Mesendoderm (in vitro differentiated cells): ENCODE measurements at places on chromosomes 3 and 15.

DNA sequence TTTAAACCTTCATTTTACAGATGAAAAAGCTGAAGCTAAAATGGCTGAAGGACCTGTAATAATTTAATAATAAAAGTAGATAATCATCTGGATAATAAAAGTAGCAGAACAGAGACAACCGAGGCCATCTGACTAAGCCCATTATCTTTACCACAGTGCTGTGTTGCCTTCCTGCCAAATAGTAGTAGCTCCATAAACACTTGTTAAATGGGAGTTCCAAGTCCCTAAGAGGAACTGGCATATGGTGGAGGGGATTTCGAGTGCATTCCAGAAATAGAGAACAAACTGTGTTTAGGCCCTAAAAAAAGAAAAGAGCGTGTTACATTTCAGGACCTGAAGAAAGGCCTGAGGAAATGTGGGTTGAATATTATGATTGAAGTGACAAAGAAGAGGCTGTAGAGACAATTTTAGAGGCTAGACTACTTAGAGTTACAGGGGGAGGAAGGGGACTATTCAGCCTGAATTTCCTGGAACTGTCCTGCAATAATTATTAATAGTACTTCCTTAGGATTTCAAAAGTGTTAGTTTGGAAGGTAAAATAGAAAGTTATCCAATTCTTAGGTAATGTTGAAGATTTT, 424.3 kb downstream of the ROBO2 start:
- no peak for DNase-seq

- DNase-seq, result no peak
Observed at GRCh38 chr3:53819163-53819868, 26.9 kb downstream of the CHDH start.

DNA sequence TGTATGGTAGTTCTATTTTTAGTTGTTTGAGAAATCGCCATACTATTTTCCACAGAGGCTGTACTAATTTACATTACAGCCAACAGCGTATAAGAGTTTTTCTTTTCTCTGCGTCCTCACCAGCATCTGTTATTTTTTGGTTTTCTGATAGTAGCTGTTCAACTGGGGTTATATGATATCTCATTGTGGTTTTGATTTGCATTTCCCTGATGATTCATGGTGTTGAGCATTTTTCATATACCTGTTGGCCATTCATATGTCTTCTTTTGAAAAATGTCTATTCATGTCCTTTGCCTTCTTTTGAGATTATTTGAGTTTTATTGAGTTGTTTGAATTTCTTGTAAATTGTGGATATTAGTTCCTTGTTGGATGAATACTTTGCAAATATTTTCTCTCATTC, 114.6 kb downstream of the LRRK1 start:
- no peak for DNase-seq

DNA sequence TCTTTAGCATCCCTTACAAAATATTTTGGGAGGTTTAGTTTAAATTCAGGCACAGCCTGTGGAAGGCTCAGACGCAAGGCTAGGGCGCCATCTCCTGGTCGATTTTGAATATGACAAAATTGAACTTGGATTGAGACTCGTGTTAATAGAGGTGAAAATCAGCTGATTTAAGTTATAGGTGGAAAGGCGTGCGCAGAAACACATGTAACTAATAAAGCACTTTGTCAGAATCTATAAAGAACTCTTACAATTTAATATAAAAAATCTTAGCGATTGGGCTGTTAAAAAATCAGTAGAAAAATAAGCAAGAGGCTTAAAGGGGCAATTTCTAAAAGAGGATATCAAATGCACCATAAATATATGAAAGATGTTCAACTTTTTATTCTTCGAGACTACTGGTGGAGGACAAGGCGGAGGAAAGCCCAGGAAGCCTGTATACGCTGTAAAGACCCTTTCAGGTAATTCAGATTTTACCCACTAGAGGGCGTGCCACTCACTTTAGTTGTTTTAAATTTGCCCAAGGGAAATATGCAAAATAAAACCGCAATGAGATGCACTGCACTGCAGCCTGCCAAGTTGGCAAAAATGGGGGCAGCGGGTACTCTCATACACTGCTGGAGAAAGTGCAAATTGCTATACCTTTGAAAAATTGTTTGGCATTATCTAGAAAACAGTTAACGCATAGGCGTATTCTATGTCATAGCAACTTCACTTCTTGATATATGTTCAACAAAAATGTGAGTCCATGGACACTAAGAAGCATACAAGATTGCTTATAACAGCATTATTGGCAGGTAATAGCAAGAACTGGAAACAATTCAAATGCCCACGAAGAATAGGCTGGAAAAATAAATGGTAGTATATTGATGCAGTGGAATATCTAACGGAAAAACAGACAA, 64.7 kb downstream of the SLC30A4 start:
- DNase-seq, result peak; percentile 82

DNA sequence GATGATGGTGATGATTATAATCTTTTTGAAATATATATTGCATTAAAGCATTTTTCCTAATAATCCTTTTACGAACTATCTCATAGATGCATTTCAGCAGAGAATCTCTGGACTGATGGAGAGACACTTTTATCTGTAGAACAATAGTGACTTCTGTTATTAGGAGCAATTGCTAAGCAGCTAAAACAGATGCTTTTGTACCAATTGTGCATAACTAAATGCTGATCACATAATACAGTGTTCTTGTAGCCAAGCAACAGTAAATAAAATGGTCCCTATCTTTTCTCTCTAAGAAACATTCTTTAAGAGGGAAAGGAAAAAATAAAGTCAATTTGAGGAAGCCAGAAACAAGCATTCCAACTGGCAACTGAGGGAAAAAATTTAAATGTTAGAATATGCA, 405.8 kb upstream of the GOLIM4 start:
- no peak for DNase-seq

GRCh38 chr15:63202861-63203260, 13.5 kb downstream of the RAB8B start:
- DNase-seq, result no peak

- peak; percentile 55 for DNase-seq
Observed at GRCh38 chr15:46576646-46577395, 942.0 kb downstream of the SQOR start.
